ENCODE measurements at places on chromosomes 4 and X. TPM values are rescaled to one million over a fixed set of nuclear protein-coding genes. Genes with fewer than 3 reads are reported as not detected.

- no peak for ATAC-seq
Observed at GRCh38 chr4:85514783-85515182, 39.8 kb downstream of the ARHGAP24 start.

DNA sequence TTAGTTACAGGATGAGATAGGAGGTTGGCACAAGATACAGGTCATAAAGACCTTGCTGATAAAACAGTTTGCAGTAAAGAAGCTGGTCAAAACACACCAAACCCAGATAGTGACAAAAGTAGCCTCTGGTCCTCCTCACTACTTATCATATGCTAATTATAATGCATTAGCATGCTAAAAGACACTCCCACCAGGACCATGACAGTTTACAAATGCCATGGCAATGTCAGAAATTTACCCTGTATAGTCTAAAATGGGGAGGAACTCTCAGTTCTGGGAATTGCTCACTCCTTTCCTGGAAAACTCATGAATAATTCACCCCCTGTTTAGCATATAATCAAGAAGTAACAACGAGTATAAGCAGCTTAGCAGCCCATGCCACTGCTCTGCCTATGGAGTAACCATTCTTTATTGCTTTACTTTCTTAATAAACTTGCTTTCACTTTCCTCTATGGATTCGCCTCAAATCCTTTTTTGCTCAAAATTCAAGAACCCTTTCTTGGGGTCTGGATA lies 1254.4 kb downstream of the PCDH7 start:
- ATAC-seq, result no peak

ARHGEF6 gene
- total RNA-seq, result 67.6 TPM

FAAH2 gene
- total RNA-seq, result 13.2 TPM
